ENCODE measurements at places on chromosomes 6 and 20. TPM values are rescaled to one million over a fixed set of nuclear protein-coding genes. Genes with fewer than 3 reads are reported as not detected.

GRCh38 chr6:90068264-90068663 lies 174.0 kb downstream of the GJA10 start:
- peak; percentile 53 for DNase-seq

DNA sequence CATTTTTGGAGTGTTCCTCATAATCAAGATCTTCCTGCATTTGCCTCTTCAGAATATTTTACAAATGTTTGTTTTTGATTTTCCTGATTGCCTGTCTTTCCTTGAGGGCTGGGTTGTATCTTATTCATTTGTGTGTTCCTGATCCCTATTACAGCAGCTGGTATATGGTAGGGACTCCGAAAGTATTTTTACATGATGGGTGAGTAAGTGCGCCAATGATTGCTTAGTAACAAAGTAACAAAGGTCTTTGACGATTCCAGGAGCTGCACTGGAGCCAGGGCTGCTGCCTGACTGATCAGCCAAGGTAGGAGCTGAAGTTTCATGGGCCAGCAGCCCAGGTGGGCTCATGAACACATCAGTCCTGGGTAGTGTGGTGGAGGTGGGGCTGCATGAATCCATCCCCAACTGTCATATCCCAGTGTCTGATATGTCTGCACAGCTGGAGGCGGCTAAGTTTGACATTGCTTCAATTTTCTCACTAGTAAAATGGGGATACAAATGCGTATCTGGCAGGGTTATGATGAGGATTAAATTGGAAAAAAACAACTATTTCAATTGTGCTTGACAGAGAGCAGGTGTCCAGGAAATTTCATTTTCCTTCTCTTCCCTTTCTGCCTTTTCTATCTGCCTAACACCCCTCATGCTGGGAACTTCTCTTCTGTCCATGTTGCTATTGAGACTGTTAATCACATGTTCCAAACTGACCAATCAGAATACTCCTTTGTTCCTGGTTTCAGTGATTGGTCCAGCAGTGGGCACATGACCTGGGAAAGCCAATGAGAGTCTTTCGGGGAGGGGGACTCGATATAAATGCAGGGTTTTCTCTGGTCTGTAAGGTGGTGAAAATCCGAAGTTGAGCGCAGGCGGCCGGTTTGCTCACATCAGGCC lies 90.7 kb downstream of the CDH26 start:
- no peak for DNase-seq

The BMP5 gene
- not detected for total RNA-seq

The ATG5 gene
- total RNA-seq: 72.3 TPM

DNA sequence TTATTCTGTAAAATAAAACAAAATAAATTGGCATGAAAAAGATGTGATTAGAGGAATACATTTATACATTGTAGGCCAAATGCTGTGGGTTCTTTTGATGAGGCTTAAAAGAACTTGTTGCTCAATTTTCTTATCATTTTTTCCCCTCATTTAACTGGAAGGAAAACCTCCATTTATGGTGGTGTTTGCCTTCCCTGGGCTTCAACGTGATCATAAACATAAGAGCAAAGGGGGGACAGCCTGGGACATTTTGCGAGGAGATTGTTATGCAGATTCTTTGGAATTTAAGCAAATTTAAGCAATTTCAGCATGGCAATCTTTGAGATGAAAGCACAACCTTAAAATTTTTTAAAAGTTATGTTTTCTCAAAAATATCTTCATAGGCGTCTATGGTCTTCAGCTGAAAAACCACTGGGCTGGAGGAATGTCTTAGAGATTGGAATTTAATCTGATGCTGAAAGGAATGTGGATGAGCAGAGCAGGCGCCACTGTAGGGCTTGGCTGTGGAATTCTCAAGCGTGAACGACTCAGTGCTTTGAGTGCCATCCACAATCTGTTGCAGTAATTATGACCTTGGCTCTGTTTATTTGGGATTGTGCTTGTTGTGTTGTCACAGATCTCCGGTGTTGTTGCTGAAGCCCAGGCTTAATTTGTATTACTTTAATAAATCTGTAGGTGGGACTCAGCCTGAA lies 149.4 kb upstream of the MLIP start:
- no peak for DNase-seq
